ENCODE measurements at places on chromosomes 1 and 21. TPM values are rescaled to one million over a fixed set of nuclear protein-coding genes. Genes with fewer than 3 reads are reported as not detected.

- DNase-seq = no peak
These were observed 308.8 kb downstream of the CAMTA1 start for GRCh38 chr1:7094086-7094485.

- DNase-seq = no peak
These were observed 66.2 kb upstream of the WDR26 start for GRCh38 chr1:224500796-224501195.

- DNase-seq = no peak
These were observed 153.4 kb downstream of the ETS2 start for GRCh38 chr21:38958940-38959691.

GRCh38 chr1:9591669-9592509, 3.2 kb downstream of the TMEM201 start:
- peak; percentile 44 for DNase-seq

DNA sequence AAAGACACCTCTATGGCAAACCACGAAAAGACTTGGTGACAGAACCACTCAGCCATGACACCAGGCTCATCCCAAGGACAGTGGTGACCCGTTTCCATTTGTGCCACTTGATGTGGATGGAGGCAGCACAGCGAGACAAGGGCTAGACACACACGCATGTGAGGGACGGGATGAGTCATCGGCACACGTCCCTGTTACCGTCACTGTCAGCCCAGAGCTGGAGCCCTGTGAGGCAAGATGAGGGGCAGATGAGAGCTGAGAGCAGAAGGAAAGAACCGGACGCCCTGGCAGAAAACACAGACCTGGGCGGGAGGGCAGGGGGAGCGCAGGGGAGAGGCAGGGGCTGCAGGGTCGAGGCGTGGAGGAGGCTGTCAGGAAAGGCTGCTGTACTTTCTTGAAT, 57.8 kb downstream of the SIK1 start:
- DNase-seq = no peak

Gene ADCY10
- 0.09 TPM for total RNA-seq

Gene FAM151A
- not detected for total RNA-seq

Gene PHLDA3
- total RNA-seq = 97.1 TPM

Data from lower lobe of right lung (tissue), 2 donors.